ENCODE measurements at places on chromosomes 13 and 19. TPM values are rescaled to one million over a fixed set of nuclear protein-coding genes. Genes with fewer than 3 reads are reported as not detected.

Gene CEACAM21
- polyA plus RNA-seq: 0.05 TPM

Gene PDE4C
- 0.86 TPM for polyA plus RNA-seq

Gene ATP4B
- polyA plus RNA-seq: 0.04 TPM

Gene ITGBL1
- polyA plus RNA-seq: 0.91 TPM

Gene KLF1
- polyA plus RNA-seq: 0.18 TPM

Gene RPS28
- 717 TPM for polyA plus RNA-seq

Gene WASF3
- polyA plus RNA-seq: 6.4 TPM

Gene LGALS7
- polyA plus RNA-seq: not detected

Gene PRDX2
- 396 TPM for polyA plus RNA-seq

Gene UPK1A
- 0.17 TPM for polyA plus RNA-seq

Gene SIGLEC10
- polyA plus RNA-seq: 0.09 TPM
